Stimulated activated CD8-positive, alpha-beta memory T cell treated with anti-CD3 and anti-CD28 coated beads, Interleukin-7, amount 100 ng/mL, for 1 hour (primary cell): ENCODE measurements at places on chromosomes 11 and 22.

DNA sequence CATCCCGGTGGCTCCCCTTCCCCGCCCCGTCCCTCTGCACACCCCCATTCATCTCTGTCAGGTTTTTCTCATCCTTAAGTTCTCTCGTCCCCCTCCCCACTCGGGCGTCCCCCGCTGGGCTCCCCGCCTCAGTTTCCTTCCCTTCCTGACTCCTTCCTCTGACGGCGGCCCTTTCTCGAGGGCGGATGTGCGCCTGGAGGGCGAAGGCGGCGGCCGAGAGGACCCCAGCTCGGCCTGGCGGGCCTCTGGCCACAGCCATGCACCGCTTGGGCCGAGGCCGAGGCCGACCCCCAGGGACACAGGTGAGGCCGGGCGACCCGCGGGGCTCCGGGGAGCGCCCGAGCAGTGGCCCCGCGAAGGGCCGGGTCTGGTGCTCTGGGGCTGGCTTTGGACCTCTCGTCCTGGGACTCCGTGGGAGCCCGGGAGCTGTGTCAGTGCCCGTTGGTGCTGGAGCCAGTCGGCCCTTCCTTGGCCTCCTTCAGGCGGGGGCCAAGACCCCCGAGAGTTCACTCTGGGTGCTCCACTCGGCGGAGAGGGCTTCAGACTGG, 2.9 kb downstream of the PHLDB1 start:
- no peak for DNase-seq

- no peak for DNase-seq
Measured at GRCh38 chr11:43366677-43367076, 8.0 kb downstream of the TTC17 start.

DNA sequence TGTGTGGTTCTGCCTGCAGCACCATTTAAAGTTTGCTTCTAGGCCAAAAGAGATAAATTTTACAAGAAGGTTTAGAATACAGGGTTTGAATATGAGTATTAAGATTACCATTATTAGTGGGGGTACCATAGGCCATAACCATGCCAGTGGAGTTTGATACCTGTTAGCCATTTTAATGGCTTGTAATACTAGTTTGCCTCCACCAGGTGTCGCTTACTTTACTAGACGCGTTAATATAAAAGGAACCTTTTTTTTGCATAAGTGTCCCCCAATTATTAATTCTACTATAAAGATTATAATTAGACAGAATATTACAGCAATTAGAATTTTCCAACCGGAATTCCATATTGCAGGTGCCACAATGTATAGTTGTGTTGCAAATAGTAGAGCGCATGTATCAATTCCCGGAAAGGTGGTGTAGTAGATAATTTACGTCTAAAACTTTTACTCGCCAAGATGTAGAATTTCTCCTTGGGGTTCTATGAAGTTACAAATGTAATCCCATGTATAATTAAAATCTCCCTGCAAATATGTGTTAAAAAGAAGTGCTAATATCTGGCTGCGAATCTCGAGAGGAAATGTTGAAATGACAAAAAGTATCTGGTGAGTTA, 16.1 kb downstream of the MS4A6E start:
- no peak for DNase-seq

- no peak for DNase-seq
Measured at GRCh38 chr11:20444535-20444934, 57.0 kb downstream of the PRMT3 start.

DNA sequence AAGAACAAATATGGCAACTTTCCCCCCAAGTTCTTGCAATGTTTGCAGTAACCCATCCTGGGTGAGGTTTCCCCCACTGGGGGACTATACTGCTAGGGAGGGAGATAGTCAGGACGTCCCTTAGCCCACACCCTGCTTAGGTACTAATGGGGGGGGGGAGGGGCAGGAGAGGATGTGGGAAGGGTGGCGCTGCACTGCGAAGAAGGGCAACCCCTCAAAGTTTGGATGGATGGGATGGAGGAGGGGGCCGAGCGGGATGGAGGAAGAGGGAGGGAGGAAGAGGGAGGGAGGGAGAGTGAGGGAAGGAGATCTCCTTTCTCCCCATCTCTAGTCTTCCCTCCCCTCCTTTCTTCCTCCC, 100.6 kb upstream of the HSD17B12 start:
- DNase-seq, result no peak

DNA sequence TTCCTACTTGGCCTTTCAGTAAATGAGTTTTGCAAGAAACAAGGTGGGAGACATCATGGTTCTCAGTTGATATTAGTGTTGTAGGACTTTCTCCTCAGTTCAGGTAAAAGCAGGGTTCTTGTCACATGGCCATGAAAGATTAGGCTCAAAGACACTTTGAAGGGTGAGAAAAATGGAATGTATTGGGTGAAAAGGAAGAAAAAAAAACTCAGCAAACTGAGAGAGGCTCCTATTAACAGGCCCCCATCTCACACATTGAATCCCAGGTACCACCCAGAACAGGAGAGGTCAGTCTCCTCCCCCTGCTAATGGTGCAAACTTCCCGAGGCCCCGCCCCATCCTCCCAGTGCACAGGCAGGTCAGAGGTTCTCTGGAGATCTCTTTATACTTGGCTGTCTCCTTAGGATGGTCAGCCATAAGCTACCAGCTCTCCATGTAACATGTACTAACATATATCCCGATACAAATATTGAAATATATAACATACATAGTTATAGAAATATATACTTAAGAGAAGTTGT, 62.2 kb downstream of the MICAL2 start:
- DNase-seq, result no peak

DNA sequence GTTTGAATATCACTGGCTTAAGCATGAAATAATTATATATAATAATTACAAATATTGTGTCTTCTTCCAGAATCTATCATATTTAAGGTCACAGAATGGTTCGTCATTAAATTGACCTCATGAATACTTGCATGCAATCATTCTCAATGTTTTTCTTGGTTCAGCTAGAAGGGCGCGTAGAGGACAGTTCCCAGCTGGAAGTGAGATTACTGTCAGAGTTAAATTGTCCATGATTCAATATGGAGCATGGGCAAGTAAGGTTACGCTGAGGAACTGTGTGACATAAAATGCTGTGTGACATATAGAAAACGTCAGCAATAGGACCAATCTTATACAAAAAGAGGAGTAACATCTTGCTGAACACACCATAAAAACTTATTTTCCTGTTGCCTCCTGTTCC, 2423.5 kb upstream of the RAG2 start:
- DNase-seq, result no peak

GRCh38 chr11:40885250-40885954, 574.0 kb downstream of the LRRC4C start:
- no peak for DNase-seq

DNA sequence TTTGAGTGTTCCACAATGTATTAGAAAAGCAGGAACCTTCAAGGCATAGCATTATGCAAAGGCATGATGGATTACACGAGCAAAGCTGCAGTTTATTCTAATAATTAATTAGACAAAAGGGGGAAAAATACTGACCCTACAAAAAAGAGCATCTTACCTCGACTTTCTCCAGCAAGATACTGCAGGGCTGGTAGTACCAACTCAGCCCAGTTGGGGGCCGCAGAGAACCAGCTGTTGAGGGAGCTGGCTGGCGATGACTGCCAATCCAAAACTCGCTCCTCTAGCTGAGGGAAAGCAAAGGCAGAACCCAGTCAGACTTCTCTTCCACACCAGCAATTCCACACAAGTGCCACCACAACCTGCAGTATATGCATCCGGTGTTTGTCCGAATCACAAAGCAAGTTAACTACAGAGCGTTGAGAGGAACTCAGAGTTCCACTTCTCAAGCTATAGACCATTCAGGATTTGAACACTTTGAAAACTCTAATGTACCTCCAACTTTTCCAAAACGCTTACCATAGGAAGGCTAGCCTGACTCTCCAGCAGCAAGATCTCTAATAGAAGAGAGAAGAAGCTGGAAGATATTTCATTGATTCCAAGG, 13.7 kb downstream of the NFRKB start:
- no peak for DNase-seq

DNA sequence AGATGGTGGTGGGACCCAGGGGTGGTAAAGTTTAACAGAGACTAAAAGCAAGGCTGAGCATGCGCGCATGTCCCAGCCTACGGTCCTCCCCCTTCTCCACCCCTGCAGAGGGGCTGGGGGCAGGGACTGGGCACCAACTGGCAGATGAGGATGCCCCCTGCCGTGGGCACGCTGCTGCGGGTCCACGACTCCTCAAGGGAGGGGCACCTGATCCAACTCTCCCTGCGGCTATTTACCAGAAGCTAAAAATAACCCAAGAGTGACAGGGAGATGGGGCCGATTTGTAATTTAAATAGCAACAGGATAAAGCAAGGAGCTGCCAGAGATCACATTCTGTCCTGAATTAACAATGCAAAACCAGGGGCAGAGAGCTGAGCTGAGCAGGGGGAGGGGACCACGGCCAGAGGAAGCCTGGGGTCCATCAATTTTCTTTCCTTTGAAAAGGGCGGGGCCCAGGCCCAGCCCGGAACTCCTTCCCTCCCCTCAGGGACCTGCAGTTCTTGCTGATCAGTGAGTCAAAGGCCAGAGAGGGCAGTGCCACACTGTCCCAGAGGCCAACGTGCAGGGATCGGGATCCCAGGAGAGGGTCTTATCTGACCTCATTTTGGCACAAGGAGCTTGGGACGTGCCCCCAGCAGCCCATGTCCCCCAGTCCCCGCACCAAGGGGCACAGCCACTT, 8.1 kb upstream of the DGKZ start:
- DNase-seq, result no peak

DNA sequence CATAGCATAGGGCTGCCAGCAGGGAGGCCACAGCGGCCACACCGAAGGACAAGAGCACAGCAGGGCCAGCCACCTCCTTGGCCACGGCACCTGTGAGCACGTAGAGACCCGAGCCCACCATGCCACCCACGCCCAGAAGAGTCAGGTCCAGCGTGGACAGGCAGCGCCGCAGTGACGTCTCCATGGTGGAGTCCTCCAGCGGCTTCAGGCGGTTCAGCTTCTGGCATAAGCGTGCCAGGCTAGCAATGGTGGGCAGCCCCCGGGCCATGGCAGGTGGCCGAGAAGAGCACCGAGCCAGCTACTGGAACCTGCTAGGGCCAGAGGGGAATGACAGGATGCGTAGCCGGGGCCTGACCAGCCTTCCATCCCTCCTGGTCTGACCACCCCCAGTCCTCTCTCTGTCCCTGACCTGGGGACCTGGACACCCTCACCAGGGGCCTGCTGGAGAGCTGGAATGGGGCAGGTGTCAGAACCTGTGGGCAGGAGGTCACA, 770 bp downstream of the SLC7A4 start:
- DNase-seq, result no peak

GRCh38 chr11:35619855-35620640, 1.8 kb downstream of the FJX1 start:
- no peak for DNase-seq

- DNase-seq, result peak; percentile 98
Measured at GRCh38 chr11:66592457-66593302, at the start of the genes CCDC87 and CCS. TSS of gene CCDC87 (minus strand) at chr11:66593063. CDS start at chr11:66593015, 48 bp downstream. TSS of gene CCS (plus strand) at chr11:66593185. CDS start at chr11:66593262, 77 bp downstream.

GRCh38 chr11:15882876-15883454, 473.4 kb downstream of the SOX6 start:
- DNase-seq, result no peak

DNA sequence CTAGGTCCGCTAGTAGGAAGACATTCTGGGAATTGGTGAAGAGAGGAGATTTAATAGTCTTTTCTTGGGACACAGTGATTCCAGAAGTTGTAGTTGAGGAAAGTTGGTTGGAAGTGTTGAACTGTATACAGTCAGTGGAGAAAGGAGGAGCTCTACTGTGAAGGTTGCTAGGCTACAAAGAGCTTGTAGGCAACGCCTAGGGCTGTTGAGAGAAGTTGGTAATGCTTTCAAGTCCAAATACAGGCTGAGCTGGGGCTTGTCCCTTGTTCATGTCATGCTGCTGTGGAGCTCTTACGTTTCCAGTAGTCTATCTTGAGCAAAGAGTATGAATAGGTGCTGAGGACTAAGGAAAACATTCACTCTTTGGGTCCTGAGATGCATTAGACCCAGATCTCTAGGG, 1.1 kb downstream of the TBCEL start:
- DNase-seq, result no peak

GRCh38 chr11:12108875-12109453, 1.4 kb upstream of the MICAL2 start:
- no peak for DNase-seq

- no peak for DNase-seq
Measured at GRCh38 chr11:1762537-1763302, 1.0 kb downstream of the CTSD start.

DNA sequence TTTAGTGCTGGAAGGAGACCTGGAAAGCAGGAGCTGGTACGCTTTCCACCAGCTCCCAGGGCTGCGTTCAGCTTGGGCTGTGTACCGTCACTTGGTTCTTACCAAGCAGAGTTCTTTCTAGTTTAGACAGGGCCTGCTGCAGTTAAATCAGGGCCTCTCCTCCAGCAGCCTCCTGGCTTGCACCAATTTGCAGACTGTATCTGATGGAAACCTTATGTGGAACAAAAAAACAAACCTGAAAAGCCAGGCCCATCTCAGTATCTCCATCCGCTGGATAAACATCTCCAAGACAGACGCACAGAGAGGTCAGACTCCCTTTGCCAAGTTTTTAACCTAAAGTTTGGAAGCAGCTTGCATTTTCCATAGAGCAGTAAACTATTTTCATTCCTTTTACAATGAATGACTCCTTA, 288.6 kb upstream of the SORL1-AS1 start:
- DNase-seq, result no peak

GRCh38 chr11:130600616-130601015, 152.2 kb downstream of the ADAMTS15 start:
- no peak for DNase-seq

DNA sequence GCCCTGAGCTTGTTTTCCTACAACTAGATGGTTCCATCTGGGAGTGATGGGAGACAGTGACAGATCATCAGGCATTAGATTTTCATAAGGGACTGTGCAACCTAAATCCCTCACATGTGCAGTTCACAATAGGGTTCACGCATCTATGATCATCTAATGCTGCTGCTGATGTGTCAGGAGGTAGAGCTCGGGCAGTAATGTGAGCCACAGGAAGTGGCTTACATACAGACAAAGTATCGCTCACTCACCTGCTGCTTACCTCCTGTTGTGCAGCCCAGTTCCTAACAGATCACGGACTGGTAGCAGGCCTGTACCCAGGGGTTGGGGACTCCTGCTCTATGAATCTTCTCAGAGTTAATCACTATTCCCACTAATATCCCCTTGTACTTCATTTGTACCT, 12.4 kb downstream of the AAMDC start:
- DNase-seq, result no peak

DNA sequence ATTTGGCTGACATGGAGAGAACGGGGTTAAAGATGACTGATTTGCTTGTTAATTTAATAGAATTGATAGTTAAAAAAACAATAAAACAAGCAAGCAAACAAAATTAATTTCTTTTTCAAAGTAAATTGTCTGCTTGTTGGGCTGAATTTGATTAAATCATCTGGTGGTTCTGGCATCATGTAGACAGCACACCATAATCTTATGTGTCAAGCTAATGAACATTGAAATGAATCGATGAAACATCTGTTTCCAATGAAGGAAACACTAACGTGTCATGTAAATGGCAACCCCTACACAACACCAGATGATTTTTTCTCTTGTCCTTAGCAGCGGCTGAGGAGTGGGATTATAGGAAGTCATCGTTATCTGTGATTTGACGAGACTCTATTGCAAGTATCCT, 399.6 kb upstream of the RAG2 start:
- DNase-seq, result no peak

GRCh38 chr11:111939836-111940604, 2.9 kb downstream of the DIXDC1 start:
- DNase-seq, result no peak
